Natural killer cell (primary cell): ENCODE measurements at places on chromosomes 13 and 19.

DNA sequence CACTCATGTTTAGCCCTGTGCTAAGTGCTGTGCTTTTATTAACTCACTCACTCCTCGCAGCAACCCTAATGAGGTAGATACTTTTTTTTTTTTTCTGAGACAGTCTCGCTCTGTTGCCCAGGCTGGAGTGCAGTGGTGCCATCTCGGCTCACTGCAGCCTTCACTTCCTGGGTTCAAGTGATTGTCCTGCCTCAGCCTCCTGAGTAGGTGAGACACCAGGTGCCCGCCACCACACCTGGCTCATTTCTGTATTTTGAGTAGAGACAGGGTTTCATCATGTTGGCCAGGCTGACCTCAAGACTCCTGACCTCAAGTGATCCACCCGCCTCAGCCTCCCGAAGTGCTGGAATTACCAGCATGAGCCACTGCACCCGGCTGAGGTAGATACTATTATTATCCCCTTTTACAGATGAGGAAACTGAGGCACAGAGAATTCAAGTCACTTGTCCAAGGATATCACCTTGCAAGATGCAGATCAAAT is 2.5 kb downstream of the ITPKC start:
- H3K36me3 ChIP-seq: peaks cover 6% of the 10 kb centered on the region
- no peak overlapping the region for H3K27ac ChIP-seq
- peaks cover 56% of the 10 kb centered on the region for H3K4me1 ChIP-seq
- H3K4me3 ChIP-seq: no peak overlapping the region
- no peaks in the 10 kb centered on the region for H3K27me3 ChIP-seq
- no peak for DNase-seq

- H3K4me3 ChIP-seq: no peak overlapping the region
- DNase-seq: no peak
- H3K36me3 ChIP-seq: no peaks in the 10 kb centered on the region
- H3K27ac ChIP-seq: no peak overlapping the region
- H3K4me1 ChIP-seq: no peaks in the 10 kb centered on the region
- no peaks in the 10 kb centered on the region for H3K27me3 ChIP-seq
Measured at GRCh38 chr13:85519363-85519762, 279.9 kb downstream of the SLITRK6 start.

GRCh38 chr13:93915269-93915809 is 564.1 kb downstream of the DCT start:
- no peak overlapping the region for H3K4me3 ChIP-seq
- H3K27me3 ChIP-seq: no peaks in the 10 kb centered on the region
- no peak for DNase-seq
- H3K27ac ChIP-seq: no peak overlapping the region
- H3K36me3 ChIP-seq: no peaks in the 10 kb centered on the region
- no peaks in the 10 kb centered on the region for H3K4me1 ChIP-seq

GRCh38 chr13:32391101-32391619 is 36.8 kb downstream of the N4BP2L1 start:
- no peaks in the 10 kb centered on the region for H3K36me3 ChIP-seq
- DNase-seq: no peak
- peaks cover 7% of the 10 kb centered on the region for H3K4me1 ChIP-seq
- H3K27ac ChIP-seq: no peak overlapping the region
- H3K4me3 ChIP-seq: no peak overlapping the region

GRCh38 chr13:92989301-92989700 is 237.3 kb upstream of the GPC6 start:
- H3K27me3 ChIP-seq: no peaks in the 10 kb centered on the region
- H3K4me3 ChIP-seq: no peak overlapping the region
- no peaks in the 10 kb centered on the region for H3K36me3 ChIP-seq
- no peak for DNase-seq
- H3K27ac ChIP-seq: no peak overlapping the region

DNA sequence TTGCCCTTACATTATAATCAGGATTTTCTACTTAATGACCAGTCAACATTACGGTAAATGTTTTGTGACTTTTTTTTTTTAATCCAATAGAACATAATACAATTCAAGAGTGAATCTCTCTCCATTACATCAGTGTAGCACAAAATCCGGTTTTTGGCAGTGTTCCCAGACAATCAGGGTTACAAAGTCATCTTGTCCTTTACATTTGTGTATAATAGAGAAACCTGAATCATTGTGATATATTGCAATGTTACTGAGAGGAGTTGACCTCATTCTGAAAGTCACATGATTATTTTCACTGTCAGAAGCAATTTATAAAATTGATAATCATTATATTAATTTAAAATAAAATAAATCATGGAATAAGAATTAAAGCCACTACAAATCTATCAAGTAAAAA is 1346.0 kb upstream of the SPRY2 start:
- H3K4me3 ChIP-seq: no peak overlapping the region
- no peak overlapping the region for H3K27ac ChIP-seq
- no peaks in the 10 kb centered on the region for H3K36me3 ChIP-seq
- H3K4me1 ChIP-seq: no peaks in the 10 kb centered on the region

DNA sequence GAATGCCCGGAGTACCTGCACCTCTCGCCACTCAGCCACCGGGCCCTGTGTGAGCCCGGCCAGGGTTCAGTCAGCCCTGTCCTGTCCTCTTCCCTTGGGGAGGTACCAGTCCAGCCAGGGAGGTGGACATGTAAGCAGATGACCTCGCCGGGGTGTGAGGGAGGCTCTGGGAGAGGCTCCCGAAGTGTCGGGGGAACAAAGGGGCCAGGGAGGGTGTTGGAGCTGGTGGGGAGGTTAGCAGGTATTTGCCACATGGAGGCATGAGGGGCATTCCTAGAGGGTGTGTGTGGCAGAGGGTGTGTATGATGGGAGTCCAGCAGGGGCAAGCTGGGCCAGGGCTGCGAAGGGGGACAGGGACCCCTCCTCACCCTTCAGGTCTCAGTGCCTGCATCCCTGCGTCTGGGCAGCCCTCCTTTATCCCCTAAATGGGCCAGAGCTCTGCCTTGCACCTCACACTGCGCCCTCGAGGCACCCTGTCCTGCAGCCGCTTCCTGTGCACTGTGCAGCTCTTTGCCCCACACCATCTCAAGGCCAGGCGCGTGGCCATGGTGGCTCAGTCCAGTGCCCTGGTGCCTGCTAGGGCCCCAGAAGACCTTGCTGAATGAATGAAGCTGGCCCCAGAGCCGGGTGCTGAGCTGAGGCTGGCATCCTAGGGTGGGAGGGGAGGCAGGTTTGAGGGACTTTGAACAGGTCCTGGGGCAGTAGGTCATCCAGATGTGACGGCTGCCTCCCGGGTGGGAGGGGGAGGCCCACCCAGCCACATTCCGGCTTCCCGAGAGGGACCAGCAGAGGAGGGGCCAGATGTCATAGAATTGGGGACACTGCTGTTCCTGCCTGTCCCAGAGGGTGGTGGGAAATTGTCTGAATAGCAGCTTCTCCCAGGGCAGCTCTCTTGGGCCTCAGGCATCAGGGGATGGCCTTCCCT is 3.1 kb downstream of the DDA1 start:
- H3K4me1 ChIP-seq: peaks cover 16% of the 10 kb centered on the region
- H3K4me3 ChIP-seq: no peak overlapping the region
- no peak overlapping the region for H3K27ac ChIP-seq
- DNase-seq: no peak
- no peaks in the 10 kb centered on the region for H3K27me3 ChIP-seq

GRCh38 chr19:53772943-53773342 is 51.2 kb downstream of the NLRP12 start:
- H3K4me3 ChIP-seq: no peak overlapping the region
- H3K36me3 ChIP-seq: no peaks in the 10 kb centered on the region
- DNase-seq: peak; percentile 74
- no peaks in the 10 kb centered on the region for H3K27me3 ChIP-seq
- H3K4me1 ChIP-seq: no peaks in the 10 kb centered on the region

DNA sequence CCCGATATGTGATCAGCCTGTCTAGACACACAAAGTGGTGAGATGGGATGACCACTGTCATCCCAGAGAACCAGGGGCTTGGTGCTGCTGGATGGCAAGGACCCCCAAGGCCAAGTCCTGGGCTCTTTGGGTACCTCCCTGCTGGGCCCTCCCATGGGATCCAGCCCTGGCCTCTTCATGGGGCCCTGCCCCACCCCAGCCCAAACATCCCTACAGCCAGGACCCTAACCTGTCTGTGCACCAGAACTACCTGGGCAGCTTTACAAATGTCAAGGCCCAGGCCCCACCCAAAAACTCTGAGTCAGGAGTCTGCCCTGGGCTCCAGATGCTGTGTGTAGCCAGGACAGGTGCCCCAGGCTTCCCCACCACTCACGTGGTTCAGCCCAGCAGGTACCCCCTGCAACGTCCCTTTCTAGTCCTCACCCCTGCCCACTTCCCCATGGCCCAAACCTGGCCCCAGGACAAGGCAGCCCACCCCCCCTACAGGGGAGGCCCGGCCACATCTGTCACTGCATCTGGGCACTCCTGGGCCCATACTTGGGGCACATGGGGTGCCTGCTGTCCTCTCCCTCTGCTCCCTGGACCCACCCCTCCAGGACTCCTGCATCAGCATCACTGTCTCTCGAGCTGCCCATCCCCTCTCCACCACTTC is 233.5 kb downstream of the TUBA3C start:
- H3K4me1 ChIP-seq: no peaks in the 10 kb centered on the region
- H3K27me3 ChIP-seq: no peaks in the 10 kb centered on the region
- H3K36me3 ChIP-seq: no peaks in the 10 kb centered on the region
- no peak overlapping the region for H3K27ac ChIP-seq
- H3K4me3 ChIP-seq: no peak overlapping the region

- no peak for DNase-seq
- peaks cover 3% of the 10 kb centered on the region for H3K4me1 ChIP-seq
- H3K27ac ChIP-seq: no peak overlapping the region
- H3K4me3 ChIP-seq: no peak overlapping the region
Measured at GRCh38 chr13:97002581-97002980, 8.3 kb upstream of the OXGR1 start.

GRCh38 chr19:39949026-39949747 is 14.8 kb upstream of the FCGBP start:
- DNase-seq: no peak
- H3K36me3 ChIP-seq: no peaks in the 10 kb centered on the region
- H3K4me3 ChIP-seq: no peak overlapping the region
- H3K4me1 ChIP-seq: peaks cover 58% of the 10 kb centered on the region
- no peaks in the 10 kb centered on the region for H3K27me3 ChIP-seq
- no peak overlapping the region for H3K27ac ChIP-seq

DNA sequence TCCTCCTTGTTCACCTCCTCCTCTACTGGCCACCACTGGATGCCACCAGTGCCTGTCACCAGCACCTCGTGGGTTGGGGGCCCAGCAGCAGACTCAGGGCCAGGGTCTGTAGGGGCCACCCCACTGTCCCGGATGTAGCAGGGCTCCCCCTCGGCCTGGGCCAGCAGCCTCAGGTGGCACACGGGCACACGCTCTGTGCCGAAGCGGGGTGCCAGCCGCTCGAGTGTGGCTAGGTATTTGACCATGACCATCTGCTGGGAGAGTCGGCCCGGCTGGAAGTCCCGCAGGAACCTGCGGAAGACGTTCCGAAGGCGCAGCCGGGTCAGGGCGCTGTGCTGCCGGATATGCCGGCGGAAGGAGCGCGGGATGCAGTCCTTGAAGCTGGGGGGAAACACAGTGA is 14.9 kb downstream of the TYK2 start:
- H3K27ac ChIP-seq: no peak overlapping the region
- H3K4me3 ChIP-seq: no peak overlapping the region
- H3K27me3 ChIP-seq: no peaks in the 10 kb centered on the region
- H3K36me3 ChIP-seq: peaks cover 76% of the 10 kb centered on the region
